ENCODE measurements at places on chromosomes 4 and X. TPM values are rescaled to one million over a fixed set of nuclear protein-coding genes. Genes with fewer than 3 reads are reported as not detected.

Gene CT47C1
- total RNA-seq, result not detected

Gene CXCR3
- total RNA-seq, result 0.10 TPM

Gene ATP2B3
- 0.07 TPM for total RNA-seq

Gene IL2
- total RNA-seq, result not detected

Gene FAM133A
- 0.94 TPM for total RNA-seq

Gene MECP2
- total RNA-seq, result 17.6 TPM

Gene RGS12
- 10.3 TPM for total RNA-seq

Gene LGI2
- total RNA-seq, result 0.07 TPM

All from A549 treated with GW870086 at 1 μM for 4 hours (cell line).